Left ventricle myocardium inferior (tissue), 1 donor: ENCODE measurements at places on chromosomes 13 and 19. TPM values are rescaled to one million over a fixed set of nuclear protein-coding genes. Genes with fewer than 3 reads are reported as not detected.

DNA sequence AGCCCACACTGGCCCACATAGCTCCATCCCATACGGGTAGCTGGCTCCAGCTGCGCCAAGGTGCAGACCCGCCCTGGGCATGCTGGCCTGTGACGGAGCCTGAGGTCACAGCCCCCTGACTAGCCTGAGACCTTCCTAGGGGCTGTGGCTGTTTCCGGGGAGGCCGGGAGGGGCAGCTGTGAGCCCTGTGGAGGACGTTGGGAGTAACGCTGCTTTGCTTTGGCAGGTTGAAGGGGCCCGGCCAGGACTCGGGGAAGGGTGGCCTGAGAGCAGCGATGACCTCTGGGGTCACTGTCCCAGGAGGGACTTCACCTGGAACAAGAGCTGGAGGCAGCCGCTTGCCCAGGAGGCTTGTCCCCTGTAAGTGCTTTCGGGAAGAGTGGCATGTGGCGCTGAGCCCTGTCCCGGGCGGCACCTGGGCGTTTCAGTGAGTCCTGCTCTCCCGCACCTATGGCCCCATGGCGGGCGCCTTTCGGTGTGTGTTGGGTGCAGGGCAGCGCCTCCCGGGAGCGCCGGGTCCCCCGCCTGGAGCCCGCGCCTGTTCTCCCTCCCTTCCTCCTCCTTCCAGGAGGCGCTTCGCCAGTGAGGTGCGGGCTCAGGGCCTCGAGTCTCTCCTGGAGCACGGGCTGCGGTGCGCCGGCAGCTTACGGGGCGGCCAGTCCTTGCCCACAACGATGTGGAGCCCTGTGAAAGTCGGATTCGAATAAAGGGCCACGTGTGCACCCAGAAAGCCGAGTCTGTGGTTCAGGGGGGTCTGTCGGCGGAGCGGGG lies 1.1 kb upstream of the FAM174C start:
- peak overlapping the region; percentile 100 for H3K27ac ChIP-seq
- H3K27me3 ChIP-seq = no peaks in the 10 kb centered on the region
- H3K4me1 ChIP-seq = peaks cover 73% of the 10 kb centered on the region
- peaks cover 57% of the 10 kb centered on the region for H3K36me3 ChIP-seq
- peak overlapping the region; percentile 86 for H3K4me3 ChIP-seq
- no peak for DNase-seq

GRCh38 chr13:105798541-105798940 lies 736.9 kb downstream of the EFNB2 start:
- H3K27me3 ChIP-seq = no peaks in the 10 kb centered on the region
- no peaks in the 10 kb centered on the region for H3K4me1 ChIP-seq
- H3K36me3 ChIP-seq = no peaks in the 10 kb centered on the region
- no peak overlapping the region for H3K27ac ChIP-seq

GRCh38 chr13:65932587-65933239 lies 1297.4 kb downstream of the PCDH9 start:
- no peak overlapping the region for H3K27ac ChIP-seq
- H3K36me3 ChIP-seq = no peaks in the 10 kb centered on the region
- H3K4me3 ChIP-seq = no peak overlapping the region
- H3K4me1 ChIP-seq = no peaks in the 10 kb centered on the region

- peak overlapping the region; percentile 88 for H3K27ac ChIP-seq
- no peaks in the 10 kb centered on the region for H3K27me3 ChIP-seq
- peaks cover 98% of the 10 kb centered on the region for H3K4me1 ChIP-seq
- no peak overlapping the region for H3K4me3 ChIP-seq
Measured at GRCh38 chr13:33257841-33258807, 27.4 kb downstream of the STARD13 start.

Gene C19orf85
- not detected for total RNA-seq
